Stimulated activated CD4-positive, alpha-beta T cell treated with anti-CD3 and anti-CD28 coated beads, TNF-alpha, amount 100 ng/mL, for 1 hour (primary cell): ENCODE measurements at places on chromosomes 5 and 9.

DNA sequence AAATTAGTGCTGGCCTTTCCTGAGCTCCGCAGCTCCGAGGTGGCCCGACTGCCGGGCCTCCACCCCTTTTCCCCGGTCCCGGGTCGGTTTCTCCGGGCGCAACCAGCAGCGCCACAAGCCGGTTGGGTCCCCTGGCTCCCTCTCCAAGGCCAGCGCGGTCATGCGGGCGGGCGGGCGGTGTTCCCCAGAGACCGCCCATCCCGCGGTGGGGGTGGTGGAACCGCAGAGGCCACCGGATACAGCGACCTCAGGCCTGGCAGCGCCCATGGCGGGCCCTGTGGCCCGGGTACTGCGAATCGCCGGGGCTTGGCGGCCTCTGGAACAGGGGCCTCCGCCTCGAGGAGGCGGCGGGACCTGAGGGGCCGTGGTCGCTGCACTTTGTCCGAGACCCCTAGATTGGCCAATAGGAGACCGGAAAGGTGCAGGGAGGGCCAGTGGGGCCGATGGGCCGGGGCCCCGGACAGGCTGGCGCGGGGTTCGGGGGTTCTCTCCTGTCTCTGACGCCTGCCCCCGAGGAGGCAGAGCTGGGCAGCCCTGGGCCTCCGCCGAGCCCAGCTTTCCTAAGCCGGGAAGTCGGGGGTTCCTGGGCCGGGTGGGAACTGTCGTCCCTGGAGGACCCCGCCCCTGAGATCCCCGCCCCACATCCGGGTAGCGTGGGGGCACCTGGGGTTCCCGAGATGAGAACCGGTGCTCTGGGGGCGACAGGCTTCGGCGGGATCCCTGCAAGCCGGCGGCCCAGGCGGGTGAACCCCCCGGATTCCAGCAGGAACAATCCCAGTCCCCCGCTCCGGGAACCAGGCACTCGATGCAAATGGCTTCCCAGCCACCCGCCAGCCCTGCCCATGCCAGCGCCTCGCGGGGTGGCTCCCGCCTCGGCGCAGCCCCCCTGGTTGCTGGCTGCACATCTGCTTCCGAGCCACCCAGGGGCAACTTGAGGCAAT, 293.9 kb downstream of the ZSWIM6 start:
- DNase-seq: no peak

GRCh38 chr5:151182524-151182900, 24.9 kb upstream of the ANXA6 start:
- no peak for DNase-seq

GRCh38 chr9:129084087-129084486, 3.2 kb downstream of the DOLPP1 start:
- no peak for DNase-seq

DNA sequence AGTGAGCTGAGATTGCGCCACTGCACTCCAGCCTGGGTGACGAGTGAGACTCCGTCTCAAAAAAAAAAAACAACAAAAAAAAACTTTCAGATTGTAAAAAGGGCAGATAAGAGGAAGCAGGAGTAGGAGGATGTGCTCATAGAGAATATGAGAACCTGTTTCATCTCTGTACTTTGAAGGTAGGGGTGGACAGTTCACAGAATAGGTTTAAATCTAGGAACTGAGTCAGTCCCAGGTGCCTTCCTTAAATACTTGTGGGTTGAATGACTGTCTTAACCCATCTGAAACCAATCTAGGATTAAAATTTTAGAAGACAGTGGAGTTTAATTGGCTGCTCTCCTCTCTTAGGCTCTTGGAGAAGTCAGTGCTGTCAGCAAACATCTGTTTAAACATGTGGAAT, 12.4 kb downstream of the POLK start:
- DNase-seq: no peak

DNA sequence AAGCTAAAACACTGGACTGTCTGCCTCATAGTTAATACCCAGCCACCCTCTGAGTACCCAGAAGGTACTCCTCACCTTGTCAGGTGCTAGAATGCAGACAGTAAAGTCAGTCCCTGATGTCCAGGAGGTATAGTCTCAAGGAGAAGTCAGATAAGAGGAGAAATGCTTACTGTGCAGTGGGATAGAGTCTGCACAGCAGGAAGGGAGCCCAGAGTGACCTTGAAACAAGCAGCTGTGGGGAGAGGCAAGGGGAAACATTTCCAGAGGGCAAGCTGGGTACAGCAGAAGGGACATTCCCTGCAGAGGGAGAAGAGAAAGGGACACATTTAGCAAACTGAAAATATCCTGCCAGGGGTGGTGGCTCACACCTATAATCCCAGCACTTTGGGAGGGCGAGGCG, 122.7 kb downstream of the GCNT1 start:
- DNase-seq: no peak
